Left ventricle myocardium inferior (tissue), 1 donor: ENCODE measurements at places on chromosomes 13 and 19.

- peak; percentile 74 for DNase-seq
Observed at GRCh38 chr19:22783651-22784410, at the start of gene ZNF99. Gene ZNF99, minus strand, starts transcription at chr19:22784151. Its CDS starts 135 bp downstream, at chr19:22784016.

DNA sequence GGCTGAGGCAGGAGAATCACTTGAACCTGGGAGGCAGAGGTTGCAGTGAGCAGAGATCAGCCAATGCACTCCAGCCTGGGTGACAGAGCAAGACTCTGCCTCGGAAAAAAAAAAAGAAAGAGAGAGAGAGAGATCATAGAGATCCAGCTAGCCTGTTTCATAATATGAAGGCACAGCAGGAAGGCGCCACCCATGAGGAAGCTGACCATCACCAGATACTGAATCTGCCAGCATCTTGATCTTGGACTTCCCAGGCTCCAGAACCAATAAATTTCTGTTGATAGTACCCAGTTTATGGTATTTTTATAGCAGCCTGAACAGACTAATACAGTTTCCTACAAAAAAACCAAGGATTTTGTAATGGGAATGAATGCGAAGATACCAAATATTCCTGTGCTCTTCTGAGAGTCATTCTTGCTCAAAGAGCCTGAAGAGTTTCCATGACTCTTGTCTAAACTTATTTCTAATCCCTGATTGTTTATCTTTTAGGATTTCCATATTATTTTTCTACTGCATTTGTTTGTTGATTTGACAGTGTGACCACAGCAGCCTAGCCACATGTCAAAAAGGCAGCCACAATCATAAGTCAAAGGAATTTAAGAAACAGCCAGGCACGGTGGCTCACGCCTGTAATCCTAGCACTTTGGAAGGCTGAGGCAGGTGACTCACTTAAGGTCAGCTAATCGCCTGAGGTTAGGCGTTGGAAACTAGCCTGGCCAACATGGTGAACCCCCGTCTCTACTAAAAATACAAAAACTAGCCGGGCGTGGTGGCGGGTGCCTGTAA, 37.7 kb upstream of the PDCD5 start:
- DNase-seq: no peak

GRCh38 chr13:29568731-29569130, 26.8 kb downstream of the SLC7A1 start:
- no peak for DNase-seq

- no peak for DNase-seq
Observed at GRCh38 chr13:38895075-38895474, 95.6 kb downstream of the STOML3 start.

GRCh38 chr19:17757125-17757524, 5.8 kb downstream of the FCHO1 start:
- peak; percentile 71 for DNase-seq

- DNase-seq: no peak
Observed at GRCh38 chr19:31301306-31301980, 47.8 kb downstream of the TSHZ3 start.

GRCh38 chr13:33766329-33767123, 51.4 kb upstream of the RFC3 start:
- no peak for DNase-seq

DNA sequence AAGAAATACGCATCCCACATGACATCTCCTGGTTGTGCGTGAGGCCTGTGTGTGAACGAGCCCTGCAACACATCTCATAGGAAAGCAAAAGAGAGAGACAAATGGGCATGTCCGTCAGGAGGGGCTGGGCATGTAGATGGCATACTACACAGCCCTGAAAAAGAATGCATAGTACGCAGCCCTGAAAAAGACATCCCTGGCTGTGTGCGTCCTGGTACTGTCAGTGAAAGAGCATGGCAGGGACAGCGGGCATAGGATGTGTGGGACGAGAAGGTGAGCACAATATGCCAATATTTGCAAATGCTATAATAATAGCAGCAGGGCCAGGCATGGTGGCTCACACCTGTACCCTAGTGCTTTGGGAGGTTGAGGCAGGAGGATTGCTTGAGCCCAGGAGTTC, 28.6 kb downstream of the PTPRS start:
- DNase-seq: no peak

DNA sequence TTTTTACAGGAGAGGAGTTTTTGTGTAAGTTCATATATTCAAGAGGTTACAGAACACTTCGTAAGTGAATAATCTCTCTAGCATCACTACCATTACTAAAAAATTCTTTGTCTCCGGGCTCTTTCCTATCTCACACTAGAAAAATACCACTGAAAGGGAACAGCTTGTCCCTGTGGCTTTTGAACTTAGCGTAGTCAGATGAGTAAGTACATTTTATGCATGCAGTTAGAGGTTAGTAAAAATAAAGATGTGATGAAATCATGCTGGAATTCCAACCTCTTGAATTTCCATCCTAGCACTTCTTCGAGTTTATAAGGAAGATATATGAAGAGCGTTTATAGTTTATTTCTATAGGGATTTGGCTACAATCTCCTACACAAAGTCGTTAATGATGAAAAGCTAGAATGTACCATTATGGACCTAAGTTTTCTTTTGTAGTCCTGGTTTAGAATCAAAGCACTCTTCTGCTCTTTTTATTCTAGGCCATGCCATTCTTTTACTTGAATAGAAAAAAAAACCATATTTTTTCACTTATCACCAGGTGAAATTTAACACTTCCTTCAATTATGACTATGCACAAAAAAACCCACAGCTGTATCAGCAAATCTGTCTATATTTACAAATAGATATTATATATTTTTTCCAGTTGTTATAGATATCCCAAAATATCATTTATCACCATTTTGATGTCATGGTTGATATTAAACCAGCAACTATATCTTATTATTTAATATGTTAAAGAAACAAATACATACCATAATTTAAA, 139.9 kb upstream of the PCDH9 start:
- DNase-seq: no peak

DNA sequence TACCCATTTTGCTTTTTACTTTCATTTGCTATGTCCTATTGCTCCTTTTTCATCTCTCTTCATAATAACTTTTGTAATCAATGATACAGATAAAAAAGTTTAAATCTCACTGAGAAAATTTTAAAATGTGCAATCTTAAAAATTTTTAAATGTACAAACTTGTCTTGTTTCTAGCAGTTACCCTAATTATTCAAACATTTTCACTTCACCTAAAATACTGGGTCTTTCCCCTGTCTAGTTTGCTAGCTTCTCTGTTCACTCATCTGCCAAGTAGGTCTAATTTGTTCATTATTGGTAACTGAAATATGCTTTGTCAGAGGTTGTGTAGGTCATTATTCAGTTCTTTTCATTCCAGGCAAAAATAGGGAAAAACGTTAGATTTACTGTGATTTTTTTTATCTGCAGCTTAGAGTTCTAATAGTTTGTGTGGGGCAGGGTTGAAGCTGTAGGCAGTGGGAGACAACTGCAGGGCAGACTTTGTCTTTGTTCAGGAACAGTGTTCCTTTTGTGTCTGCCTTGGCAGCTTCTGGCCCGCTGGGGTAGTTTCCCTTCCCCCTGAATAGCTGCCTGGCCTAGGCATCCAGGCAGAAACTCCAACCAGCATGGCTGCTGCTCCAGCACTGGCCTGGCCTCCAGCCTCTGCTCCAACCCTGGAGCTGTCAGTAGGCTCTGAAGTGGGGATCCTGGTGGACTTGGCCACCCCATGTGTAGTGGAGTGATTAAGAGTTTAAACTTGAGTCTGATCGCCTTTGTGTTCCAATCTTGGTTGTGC, 48.5 kb downstream of the WDFY2 start:
- DNase-seq: no peak

- DNase-seq: no peak
Observed at GRCh38 chr19:10915130-10916091, 13.0 kb downstream of the YIPF2 start.
